Left cardiac atrium (tissue), 4 donors: ENCODE measurements at places on chromosomes 3 and 15. TPM values are rescaled to one million over a fixed set of nuclear protein-coding genes. Genes with fewer than 3 reads are reported as not detected.

DNA sequence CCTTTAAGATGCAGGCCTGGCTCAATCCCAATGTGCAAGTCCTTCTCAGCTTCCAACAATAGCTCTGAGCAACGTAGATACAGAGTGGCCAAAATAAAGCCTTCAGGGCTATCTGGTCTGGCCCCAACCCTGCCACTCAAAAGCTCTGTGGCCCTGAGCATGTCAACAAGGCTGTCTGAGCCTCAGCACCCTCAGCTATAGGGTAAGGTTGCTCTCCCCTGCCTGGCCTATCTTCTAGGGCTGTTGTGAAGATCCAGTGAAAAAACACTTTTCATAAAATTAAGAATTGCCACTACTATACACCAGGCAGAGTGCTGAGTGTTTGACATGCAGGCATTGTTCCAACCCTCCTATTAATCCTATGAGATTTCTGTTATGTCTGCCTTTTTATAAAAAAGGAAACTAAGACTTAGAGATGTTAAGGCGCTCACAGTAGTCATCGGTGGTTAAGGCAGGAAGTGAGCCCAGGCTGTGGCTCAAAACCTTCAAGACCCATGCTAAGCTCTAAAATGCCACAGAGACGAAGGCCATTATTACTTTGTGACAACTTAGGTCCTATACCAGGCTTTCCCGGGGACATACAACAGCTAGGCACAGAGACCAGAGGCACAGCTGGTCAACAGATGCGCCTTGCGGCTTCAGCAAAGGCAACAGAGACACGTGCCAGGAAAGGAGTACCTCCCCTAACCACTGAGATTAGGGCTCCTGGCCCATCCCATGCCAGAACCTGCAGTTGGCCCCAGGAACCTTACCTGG is 5.1 kb downstream of the POLG start:
- DNase-seq = no peak

The PRSS50 gene
- not detected for total RNA-seq

The GOLGA8S gene
- 0.16 TPM for total RNA-seq

DNA sequence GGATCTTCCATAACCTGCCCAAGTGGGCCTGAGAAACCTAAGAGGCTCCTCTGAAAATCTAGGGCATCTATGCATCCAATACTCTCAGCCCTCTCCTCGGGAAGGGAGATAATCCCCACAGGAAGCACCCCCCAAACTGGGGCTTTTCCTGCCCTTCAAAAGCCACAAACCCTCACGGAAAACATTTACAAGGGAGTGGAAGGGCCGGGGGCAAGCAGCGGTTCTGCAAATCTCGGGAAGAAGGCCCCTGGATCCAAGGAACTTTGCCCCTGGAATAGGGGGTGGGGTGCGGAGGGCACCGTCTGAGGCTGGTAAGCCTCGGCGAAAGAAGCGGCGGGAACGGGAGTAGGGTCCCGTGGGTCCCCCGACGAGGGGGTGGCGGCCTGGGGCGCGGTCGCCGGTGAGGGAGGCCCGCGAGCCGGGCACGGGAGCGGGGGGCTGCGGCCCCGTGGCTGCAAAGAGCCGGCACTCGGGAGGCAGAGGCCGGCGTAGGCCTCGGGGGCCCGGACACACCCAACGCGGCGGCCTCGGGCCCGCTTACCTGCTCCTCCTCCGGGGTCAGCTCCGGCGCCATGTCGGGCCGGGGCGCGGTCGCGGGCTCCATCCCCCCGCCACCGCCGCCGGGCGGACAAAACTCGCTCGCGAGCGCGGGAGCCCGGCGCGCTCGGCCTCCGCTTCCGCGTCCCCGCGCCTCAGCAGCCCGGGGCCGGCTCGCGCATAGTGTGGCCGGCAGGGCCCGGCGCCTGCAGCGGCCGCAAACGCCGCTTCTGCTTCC is 755 bp downstream of the PTPN9 start:
- DNase-seq = peak; percentile 41

- no peak for DNase-seq
Observed at GRCh38 chr3:84961521-84962255, 2.9 kb downstream of the CADM2 start.

- DNase-seq = no peak
Observed at GRCh38 chr3:21654241-21654640, 96.8 kb downstream of the ZNF385D start.

DNA sequence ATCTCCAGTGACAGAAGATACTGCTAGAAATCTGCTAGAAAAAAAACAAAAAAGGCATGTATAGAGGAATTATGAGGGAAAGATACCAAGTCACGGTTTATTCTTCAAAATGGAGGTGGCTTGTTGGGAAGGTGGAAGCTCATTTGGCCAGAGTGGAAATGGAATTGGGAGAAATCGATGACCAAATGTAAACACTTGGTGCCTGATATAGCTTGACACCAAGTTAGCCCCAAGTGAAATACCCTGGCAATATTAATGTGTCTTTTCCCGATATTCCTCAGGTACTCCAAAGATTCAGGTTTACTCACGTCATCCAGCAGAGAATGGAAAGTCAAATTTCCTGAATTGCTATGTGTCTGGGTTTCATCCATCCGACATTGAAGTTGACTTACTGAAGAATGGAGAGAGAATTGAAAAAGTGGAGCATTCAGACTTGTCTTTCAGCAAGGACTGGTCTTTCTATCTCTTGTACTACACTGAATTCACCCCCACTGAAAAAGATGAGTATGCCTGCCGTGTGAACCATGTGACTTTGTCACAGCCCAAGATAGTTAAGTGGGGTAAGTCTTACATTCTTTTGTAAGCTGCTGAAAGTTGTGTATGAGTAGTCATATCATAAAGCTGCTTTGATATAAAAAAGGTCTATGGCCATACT is 4.0 kb downstream of the B2M start:
- DNase-seq = no peak

- no peak for DNase-seq
Observed at GRCh38 chr3:184157206-184157605, 2.0 kb downstream of the DVL3 start.

The SERPINI2 gene
- 0.71 TPM for total RNA-seq

DNA sequence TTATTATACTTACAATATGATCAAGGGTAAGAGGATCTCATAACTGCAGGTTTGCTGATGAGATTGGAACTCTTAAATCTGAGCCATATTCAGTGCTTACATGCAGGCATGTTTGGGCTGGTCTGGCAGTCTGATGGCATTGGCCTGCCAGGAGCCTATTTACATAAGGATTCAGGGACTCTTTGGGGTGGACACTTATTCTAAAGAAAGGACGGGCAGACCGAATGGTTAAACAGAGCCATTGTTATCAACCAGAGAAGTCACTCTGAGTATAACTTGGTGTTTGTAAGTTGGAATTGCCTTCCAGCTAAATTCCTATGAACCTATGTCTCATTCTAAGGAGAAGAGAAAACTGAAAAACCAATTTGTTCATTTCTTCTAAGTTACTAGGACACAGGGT is 932.8 kb downstream of the IGSF11 start:
- no peak for DNase-seq

- no peak for DNase-seq
Observed at GRCh38 chr3:37138816-37139215, 35.6 kb downstream of the LRRFIP2 start.

The ARHGEF26 gene
- total RNA-seq = 5.6 TPM

- no peak for DNase-seq
Observed at GRCh38 chr3:60028233-60028632, 978.4 kb upstream of the CFAP20DC start.

GRCh38 chr3:194736277-194736895 is 50.7 kb downstream of the FAM43A start:
- no peak for DNase-seq

DNA sequence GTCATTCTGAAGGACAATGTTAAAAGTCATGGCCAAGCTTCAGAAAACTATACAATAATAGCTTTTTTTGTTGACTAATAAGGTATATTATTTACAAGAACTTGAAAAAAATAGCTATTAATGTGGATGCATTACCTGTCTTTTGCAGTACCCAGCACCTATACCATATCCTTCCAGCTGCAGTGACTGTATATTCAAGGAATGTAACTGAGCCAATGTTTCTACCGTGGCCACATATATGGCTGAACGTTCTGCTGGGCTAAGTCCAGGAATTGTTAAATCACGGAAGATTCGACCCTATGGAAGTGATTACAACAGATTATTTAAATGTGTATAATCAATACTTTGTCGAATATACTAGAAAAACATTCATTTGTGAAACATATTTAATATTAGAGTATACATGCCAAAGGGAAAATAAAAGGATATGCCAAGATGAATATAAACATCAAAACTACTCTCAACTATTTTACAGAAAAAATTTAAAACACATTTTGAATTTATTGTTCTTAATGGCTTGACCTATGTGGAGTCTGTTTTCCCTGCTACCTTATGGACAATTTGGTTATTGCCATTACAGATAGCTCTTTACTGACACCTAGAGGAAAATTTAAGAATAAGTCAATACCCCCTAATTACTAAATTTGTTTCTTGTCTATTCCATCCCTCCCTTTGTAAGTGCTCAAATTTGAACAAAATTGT is 17.6 kb downstream of the ACAD11 start:
- DNase-seq = no peak

- no peak for DNase-seq
Observed at GRCh38 chr15:33454346-33454745, 143.6 kb downstream of the RYR3 start.

The MAP6D1 gene
- total RNA-seq = 2.0 TPM

The CYP1A2 gene
- total RNA-seq = not detected

DNA sequence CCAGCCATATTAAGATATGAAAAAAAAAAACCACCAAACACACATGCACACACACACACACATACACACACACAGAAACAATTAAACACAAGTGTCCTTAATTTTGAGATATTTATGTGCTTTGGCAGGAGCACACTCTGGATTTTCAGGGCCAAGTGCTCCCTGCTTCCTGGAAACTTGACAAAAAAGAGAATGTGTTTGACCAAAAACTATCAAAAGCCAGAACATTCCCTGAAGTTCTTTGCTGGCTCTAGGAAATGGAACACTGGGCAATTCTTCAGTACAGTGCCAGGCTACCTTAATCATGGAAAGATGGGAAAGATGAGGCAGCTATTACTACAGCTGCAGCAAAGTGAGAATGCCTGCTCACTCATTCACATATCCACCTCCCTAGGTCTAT is 44.6 kb downstream of the P3H2 start:
- DNase-seq = no peak

The PTH1R gene
- total RNA-seq = 10.0 TPM

The ALG1L2 gene
- total RNA-seq = 0.68 TPM

The RPL22L1 gene
- total RNA-seq = 19.4 TPM

The RPP25 gene
- total RNA-seq = 6.6 TPM

GRCh38 chr3:46193436-46193835 is 14.7 kb downstream of the CCR1 start:
- no peak for DNase-seq

GRCh38 chr15:57962887-57963286 is 102.6 kb downstream of the ALDH1A2 start:
- DNase-seq = no peak

The GCNT3 gene
- 0.05 TPM for total RNA-seq

DNA sequence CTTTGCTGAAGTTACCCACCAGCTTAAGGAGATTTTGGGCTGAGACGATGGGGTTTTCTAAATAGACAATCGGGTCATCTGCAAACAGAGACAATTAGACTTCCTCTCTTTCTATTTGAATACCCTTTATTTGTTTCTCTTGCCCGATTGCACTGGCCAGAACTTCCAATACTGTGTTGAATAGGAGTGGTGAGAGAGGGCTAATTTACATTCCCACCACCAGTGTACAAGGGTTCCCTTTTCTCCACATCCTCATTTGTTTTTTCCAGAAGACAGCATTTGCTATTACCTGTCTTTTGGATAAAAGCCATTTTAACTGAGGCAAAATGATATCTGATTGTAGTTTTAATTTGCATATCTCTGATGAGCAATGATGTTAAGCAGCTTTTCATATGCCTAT is 329.9 kb upstream of the TPRG1 start:
- no peak for DNase-seq
